CD14-positive monocyte (primary cell): ENCODE measurements at places on chromosomes 5 and 9.
A peak's percentile ranks its signal among the peaks of the same experiment; 100 is the strongest.

DNA sequence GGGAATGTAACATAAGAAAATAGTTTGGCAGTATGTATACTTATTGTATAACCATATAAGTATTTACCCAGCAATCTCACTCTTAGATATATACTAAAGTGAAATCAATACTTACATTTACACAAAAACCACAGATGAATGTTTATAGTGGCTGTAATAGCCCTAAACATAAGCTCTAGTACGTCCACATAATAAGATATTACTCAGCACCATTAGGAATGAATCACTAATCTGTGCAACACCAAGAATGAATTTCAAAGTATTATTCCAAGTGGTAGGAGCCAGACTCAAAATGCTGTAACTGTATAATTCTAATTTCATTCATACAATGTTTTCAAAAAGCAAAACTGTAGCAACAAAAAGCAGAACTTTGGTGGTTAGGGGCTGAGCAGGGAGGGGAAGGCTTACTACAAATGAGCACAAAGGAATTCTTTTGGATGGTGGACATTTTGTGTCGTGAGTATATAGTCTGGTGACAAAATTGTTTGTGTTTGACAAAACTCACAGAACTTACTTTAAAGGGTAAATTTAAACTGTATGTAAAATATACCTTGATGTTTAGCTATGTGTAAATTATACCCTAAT lies 11.9 kb upstream of the C5orf46 start:
- no peaks in the 10 kb centered on the region for H3K36me3 ChIP-seq
- DNase-seq = no peak
- H3K4me1 ChIP-seq = peaks cover 8% of the 10 kb centered on the region
- H3K27ac ChIP-seq = no peak overlapping the region

GRCh38 chr5:398475-399295 lies 44.3 kb upstream of the EXOC3 start:
- no peak overlapping the region for H3K27ac ChIP-seq
- DNase-seq = peak; percentile 8
- H3K4me1 ChIP-seq = peaks cover 29% of the 10 kb centered on the region
- no peak overlapping the region for H3K4me3 ChIP-seq

- no peak for DNase-seq
- H3K4me3 ChIP-seq = no peak overlapping the region
- no peaks in the 10 kb centered on the region for H3K27me3 ChIP-seq
- H3K4me1 ChIP-seq = no peaks in the 10 kb centered on the region
Observed at GRCh38 chr9:8600914-8601680, 801.5 kb upstream of the DMAC1 start.

GRCh38 chr9:95270790-95271189 lies 46.7 kb downstream of the FANCC start:
- H3K4me1 ChIP-seq = peaks cover 18% of the 10 kb centered on the region
- DNase-seq = no peak
- no peak overlapping the region for H3K4me3 ChIP-seq
- no peaks in the 10 kb centered on the region for H3K36me3 ChIP-seq
- H3K27ac ChIP-seq = no peak overlapping the region
- no peaks in the 10 kb centered on the region for H3K27me3 ChIP-seq

DNA sequence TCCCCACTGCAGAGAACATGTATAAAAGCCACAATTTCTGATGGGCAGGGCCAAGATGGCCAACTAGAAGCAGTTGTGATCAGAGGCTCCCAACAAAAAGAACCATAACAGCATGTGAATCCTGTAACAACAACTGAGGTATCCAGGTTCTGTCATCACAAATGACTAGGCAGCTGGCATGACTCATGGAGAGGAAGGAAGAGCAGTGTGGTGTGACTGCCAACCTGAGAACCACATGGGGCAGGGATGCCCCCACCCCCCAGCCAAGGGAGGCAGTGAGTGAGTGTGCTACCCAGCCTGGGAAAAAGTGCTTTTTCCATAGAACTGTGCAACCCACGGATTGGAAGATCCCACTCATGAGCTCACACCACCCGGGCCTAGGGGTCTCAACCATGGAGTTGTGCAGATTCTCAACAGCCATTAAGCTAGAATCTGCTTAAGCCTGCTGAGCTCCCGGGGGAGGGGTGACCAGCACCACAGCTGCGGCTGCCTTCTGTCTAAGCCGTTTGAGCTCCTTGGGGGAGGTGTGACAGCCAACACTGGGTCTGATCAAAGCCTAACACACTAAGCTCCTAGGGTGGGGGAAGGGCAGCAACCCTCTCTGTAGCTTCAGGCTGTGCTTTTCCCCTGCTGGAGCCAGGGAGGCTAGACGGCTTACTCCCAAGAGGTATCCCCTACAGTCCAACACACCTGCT lies 80.1 kb upstream of the DMAC1 start:
- DNase-seq = peak; percentile 2
- no peaks in the 10 kb centered on the region for H3K4me1 ChIP-seq
- H3K27me3 ChIP-seq = no peaks in the 10 kb centered on the region
- no peak overlapping the region for H3K27ac ChIP-seq
- no peak overlapping the region for H3K4me3 ChIP-seq

GRCh38 chr5:144130306-144130705 lies 40.2 kb downstream of the YIPF5 start:
- H3K36me3 ChIP-seq = no peaks in the 10 kb centered on the region
- peaks cover 8% of the 10 kb centered on the region for H3K4me1 ChIP-seq
- peaks cover 3% of the 10 kb centered on the region for H3K27me3 ChIP-seq
- H3K27ac ChIP-seq = no peak overlapping the region

- H3K27me3 ChIP-seq = no peaks in the 10 kb centered on the region
- no peaks in the 10 kb centered on the region for H3K36me3 ChIP-seq
- H3K4me3 ChIP-seq = no peak overlapping the region
- H3K27ac ChIP-seq = no peak overlapping the region
- no peaks in the 10 kb centered on the region for H3K4me1 ChIP-seq
Observed at GRCh38 chr5:21154526-21154925, 1166.5 kb upstream of the CDH18 start.

GRCh38 chr5:24691074-24691473 lies 46.3 kb upstream of the CDH10 start:
- H3K4me1 ChIP-seq = no peaks in the 10 kb centered on the region
- H3K36me3 ChIP-seq = no peaks in the 10 kb centered on the region
- DNase-seq = no peak
- no peak overlapping the region for H3K27ac ChIP-seq
- no peaks in the 10 kb centered on the region for H3K27me3 ChIP-seq
